Urinary bladder (tissue), 4 donors: ENCODE measurements at places on chromosomes 4 and X. TPM values are rescaled to one million over a fixed set of nuclear protein-coding genes. Genes with fewer than 3 reads are reported as not detected.

Gene NDNF
- total RNA-seq, result 24.5 TPM

Gene FAM47A
- total RNA-seq, result not detected

DNA sequence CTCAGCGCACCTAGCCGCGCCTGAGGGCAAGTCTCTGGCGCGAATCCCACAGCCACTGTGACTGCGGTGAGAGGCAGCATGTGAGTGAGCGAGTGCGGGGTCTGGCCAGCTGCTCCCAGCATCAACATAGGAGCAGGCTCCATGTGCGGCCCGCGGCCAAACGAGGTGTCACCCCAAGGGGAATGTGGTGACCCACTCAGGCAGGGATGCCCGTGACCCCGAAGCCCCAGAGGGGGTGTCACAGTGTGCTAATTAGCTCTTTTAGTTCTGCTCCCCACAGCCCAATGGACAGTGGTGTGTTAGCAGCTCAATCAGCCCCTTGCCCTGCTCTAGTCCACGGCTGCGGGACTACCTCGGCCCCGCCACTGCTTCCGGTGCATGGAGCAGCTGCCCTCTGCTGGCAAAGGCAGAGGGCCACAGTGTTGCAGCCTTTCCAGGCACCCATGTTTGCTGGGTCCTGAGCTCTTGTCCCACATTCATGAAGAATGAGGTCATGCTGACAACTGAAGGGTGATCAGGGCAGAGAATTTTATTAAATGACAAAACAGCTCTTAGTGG, 61.4 kb downstream of the AGA start:
- DNase-seq, result no peak

- DNase-seq, result no peak
These were observed 714.5 kb upstream of the TENM3 start for GRCh38 chr4:181528570-181529184.

GRCh38 chrX:148288451-148288850, 212.0 kb upstream of the AFF2 start:
- DNase-seq, result no peak

GRCh38 chrX:1535241-1536041, 1.5 kb downstream of the P2RY8 start:
- DNase-seq, result no peak

DNA sequence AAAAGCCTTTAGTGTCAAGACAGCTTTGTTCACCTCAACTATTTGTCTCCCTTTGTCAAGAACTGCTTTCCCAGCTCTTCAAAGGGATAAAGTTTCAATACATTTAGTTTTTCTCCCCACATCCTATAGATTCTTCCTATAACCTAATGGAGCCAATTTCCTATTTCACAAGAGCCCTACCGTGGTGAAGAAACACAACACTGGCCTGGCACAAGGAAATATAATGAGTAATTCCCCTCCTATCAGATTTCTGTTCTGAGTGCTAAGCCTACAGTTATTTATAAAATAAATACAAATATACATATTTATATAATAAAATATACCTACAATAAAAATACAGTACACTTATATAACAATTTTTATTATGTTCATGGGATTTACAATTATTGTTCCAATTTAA, 89.9 kb downstream of the SHISA3 start:
- DNase-seq, result no peak
